GM23248 (cell line): ENCODE measurements at places on chromosomes 4 and X. TPM values are rescaled to one million over a fixed set of nuclear protein-coding genes. Genes with fewer than 3 reads are reported as not detected.
A peak's percentile ranks its signal among the peaks of the same experiment; 100 is the strongest.

DNA sequence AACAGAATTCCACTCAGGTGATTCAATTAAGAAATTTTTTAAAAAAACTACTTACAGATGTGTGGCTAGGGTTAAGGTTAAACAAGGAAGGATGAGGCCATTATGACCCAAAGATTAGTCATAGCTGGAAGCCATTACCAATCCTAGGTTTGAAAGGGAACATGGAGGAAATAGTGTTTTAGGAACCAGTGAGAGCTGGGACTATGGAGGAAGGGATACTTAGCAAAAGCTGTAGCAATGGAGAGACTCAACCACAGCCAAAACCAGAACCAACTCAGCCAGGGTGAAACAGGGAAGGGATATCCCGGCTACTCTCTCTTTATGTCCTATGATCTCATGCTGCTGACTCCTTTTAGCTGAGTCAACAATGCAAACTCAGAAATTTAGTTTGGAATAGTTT is 148.6 kb upstream of the CNKSR2 start:
- DNase-seq: peak; percentile 60

Gene SPANXC
- polyA plus RNA-seq: not detected in 2 replicates

- DNase-seq: peak; percentile 10
Measured at GRCh38 chr4:5120468-5120867, 69.2 kb downstream of the STK32B start.

DNA sequence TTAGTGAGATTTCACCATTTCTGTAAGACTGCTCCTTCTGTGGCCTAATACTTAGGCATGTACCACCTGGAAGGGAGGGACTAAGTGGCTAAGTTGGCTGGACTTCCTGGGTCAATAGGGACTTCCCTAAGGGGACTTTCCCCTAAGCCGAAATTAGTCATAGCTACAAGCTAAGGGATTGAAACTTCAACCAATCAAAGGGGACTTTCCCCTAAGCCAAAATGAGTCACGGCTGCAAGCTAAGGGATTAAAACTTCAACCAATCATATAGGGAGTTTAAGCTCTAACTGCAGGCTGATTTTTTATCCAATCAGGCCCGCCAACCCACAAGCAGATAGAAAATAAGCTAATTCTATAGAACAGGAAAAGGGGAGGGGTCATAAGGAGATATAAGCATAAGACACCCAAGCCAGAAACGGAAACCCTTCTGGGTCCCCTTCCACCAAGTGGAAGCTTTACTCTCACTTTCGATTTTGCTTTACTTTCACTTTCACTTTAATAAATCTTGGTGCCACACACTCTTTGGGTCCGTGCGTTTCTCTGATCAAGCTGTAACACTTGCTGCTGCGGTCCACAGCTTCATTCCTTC is 382.8 kb downstream of the KLHL4 start:
- DNase-seq: no peak

DNA sequence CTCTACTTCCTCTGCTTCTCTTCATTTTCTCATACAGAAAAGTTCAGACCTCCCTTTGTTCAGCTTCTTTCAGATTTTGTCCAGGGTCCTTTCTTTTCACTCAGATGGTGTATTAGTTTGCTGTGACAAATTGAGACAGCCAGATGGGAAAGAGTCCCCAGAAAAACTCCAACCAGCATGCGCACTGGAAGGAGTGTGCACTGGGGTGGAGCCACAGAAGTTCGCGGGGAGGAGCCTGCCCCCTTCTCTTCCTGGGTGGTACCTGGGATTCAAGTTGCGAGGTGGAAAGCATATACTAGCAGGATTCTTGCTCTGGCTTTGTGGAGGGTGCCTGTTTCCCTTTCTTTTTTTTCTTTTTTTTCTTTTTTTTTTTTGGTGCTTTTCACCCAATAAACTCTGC is 51.6 kb downstream of the SMIM20 start:
- DNase-seq: no peak

DNA sequence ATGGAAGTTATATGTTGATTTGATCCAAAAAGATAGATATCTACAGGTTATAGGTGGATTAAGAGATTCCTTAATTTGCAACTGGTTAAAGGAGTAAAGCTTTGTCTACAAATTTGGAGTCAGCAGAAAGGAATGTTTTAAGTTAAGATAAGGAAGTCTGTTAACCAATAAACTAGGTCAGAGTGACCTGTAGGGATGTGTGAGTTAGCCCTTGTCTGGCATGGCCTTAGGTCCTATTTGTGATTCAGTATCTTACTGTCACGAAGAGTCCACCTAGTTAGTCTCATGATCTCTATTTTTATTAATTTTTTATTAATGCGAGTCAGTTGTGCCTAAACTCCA is 230.8 kb downstream of the INPP4B start:
- peak; percentile 81 for DNase-seq

Gene REPS2
- 0.03 TPM in 2 replicates for polyA plus RNA-seq

Gene FTSJ1
- 64.9 and 70.6 TPM in 2 replicates for polyA plus RNA-seq

Gene TSPAN7
- not detected in 2 replicates for polyA plus RNA-seq

Gene GDPD2
- not detected in 2 replicates for polyA plus RNA-seq

DNA sequence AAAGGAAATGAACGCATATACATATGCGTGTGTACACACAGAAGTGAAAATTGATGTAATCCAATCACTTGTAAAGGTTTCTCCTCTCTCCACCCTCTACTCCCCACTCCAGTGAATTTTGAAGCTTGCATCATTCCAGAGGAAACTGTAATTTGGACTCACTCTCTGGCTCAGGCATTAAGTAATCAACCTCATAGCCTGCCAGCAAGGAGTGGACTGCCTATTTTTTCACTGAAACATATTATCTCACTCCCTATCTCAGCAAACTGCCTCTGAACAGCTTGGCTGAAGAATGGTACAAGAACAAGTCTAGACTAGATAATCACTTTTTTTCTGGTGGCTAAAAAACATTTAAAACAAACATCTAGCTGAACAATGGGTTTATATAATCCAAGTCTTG is 124.2 kb downstream of the C4orf51 start:
- DNase-seq: peak; percentile 92

Gene ATP1B4
- polyA plus RNA-seq: not detected in 2 replicates

DNA sequence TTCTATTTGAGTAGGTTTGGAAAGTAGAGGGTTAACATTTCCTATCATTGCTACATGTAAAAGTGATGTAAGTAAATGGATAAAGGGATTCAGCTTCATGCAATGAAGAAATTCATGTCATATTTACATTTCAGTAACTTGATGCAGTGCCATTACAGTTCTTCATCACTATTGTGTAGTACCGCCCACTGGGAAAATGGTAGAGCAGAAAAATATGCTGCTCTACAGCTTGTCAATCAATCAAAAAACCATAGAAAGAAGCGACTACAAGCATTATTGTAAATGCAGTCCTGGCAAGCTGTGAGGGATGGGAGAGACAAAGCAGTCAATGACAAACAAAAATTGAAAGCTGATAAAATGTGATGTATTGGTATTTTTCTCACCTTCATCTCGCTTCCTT is 1597.9 kb downstream of the RPA4 start:
- DNase-seq: no peak

GRCh38 chrX:31240982-31241381 is 169.1 kb upstream of the FTHL17 start:
- DNase-seq: no peak

DNA sequence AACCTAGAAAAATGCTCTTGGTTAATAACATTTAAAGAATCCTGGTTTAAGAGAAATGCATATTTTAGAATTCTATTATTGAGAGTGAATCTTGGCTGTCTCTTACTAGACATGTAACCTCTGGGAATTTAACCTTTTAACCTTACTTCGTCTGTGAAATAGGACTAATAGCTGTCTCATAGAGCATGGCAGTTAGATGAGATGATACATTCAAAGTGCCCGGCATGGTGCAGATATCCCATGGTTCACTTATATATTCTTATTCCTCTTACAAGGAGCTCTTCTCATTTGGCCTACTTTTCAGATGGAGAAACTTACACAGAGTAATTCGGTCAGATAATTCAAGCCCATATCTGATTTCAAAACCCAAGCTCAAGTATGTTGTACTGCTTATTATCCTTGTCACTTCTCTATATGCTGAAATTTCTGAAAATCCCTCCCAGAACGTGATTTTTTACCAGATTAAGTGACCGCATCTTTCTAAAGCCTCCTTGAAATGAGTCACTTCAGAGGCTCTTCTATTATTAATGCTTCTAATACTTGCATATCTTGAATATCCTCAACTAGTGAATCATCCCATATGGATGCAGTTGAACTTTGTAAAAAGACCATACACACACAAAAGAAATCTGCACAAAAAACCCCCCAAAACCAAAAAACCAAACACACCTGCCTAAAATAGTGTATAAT is 4.9 kb downstream of the CDKN2AIP start:
- peak; percentile 51 for DNase-seq

GRCh38 chrX:105038672-105039328 is 181.7 kb downstream of the TEX13A start:
- DNase-seq: no peak

DNA sequence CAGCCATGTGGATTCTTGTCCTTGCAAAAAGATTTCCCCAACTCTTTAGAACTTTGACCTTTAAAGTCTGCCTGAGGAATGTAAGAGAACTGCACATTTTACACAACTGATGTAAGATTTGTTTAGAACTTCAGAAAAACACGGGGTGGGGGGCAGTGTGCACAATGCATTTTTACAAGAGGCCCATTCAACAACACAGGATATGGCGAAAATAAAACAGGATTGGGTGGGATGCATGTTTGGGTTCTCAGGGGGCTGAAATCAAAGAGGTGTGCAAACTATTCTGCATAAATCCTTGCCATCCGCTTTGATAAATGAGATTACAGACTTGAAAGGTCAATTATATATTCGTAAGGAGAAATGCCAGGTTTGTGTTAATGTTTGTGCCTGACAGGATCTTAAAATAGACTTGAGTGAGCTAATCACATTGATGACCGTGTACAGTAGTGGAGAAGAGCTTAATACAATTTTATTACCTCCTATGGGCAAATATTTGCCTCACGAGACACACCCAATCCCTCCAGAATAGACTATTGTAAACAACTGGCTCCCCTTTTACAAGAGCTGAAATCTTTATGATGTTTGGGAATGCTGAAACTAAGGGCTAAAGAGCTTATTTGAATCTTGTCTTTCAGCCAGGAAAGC is 184.1 kb upstream of the LEF1 start:
- no peak for DNase-seq

DNA sequence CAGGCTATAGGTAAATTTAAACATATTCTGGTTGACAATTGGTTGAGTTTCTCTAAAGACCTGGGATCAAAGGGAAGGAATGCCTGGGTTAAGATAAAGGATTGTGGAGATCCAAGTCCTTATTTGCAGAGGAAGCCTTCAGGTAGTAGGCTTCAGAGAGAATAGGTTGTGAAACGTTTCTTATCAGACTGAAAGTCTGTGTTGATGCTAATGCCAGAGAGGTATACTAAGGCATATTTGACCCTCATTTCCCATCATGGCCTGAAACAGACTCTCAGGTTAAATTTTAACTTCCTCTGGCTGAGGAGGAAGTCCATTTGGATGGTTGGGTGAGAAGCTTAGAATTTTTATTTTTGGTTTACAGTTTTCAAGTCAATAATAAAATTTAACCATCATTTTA is 48.1 kb downstream of the UGT2A2 start:
- no peak for DNase-seq

- DNase-seq: no peak
Measured at GRCh38 chrX:11886745-11887144, 128.7 kb downstream of the MSL3 start.

GRCh38 chr4:89071311-89071710 is 14.3 kb upstream of the FAM13A start:
- DNase-seq: no peak

- no peak for DNase-seq
Measured at GRCh38 chrX:142327182-142327581, 122.1 kb upstream of the MAGEC2 start.

Gene GPR119
- not detected in 2 replicates for polyA plus RNA-seq

Gene TCEAL9
- polyA plus RNA-seq: 188 and 192 TPM in 2 replicates

DNA sequence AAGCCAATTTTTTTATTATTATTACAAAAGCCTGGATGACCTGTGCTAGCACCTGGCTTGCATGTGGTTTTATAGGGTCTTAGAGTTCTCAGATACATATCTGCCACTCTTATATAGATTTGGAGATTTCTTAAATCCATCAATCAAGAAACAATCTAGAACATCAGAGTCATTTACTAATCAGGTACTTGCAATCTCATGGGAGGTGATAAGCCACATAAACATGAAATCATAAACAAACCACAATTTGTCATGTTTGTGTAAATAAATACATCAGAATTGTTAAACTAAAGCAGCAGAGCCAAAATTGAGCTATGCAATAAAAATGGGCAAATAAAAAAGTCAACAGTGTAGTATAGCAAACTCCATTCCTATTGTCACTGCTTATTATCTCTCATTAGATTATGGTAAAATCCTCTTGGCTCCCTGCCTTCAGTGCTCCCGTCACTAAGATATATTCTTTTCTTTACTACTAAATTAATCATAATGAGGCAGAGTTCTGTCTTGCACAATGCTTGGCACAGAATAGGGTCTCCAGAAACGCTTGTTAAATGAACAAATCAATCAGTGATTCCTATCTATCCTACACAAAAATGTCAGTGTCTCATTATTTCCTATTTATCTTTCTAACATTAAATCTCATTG is 108.7 kb upstream of the TTC29 start:
- no peak for DNase-seq

GRCh38 chrX:18640686-18641085 is 31.2 kb downstream of the RS1 start:
- no peak for DNase-seq

Gene TMEM131L
- polyA plus RNA-seq: 8.7 and 10.2 TPM in 2 replicates

Gene USP53
- 19.9 and 26.0 TPM in 2 replicates for polyA plus RNA-seq

Gene SAGE1
- polyA plus RNA-seq: not detected in 2 replicates

- peak; percentile 65 for DNase-seq
Measured at GRCh38 chrX:154436983-154437752, at the start of gene GDI1. Gene GDI1, plus strand, starts transcription at chrX:154437154. Its CDS starts 101 bp downstream, at chrX:154437255.

DNA sequence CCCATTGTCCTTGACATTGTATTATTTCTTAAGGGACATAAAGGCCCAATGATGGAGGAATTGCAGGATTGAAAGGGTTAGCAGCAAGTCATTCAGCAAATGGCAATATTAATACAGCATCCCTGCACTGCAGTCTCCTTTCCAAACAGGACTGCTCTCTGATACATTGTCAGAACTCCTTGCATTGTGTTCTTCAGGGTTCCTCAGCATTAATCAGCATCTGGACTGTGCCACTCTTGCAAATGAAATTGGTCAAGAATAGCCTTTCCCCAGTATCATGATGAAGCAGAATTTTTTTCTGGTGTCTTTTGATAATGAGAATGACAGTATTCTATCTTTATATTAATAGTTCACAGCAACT is 272.6 kb upstream of the HAND2 start:
- peak; percentile 6 for DNase-seq

DNA sequence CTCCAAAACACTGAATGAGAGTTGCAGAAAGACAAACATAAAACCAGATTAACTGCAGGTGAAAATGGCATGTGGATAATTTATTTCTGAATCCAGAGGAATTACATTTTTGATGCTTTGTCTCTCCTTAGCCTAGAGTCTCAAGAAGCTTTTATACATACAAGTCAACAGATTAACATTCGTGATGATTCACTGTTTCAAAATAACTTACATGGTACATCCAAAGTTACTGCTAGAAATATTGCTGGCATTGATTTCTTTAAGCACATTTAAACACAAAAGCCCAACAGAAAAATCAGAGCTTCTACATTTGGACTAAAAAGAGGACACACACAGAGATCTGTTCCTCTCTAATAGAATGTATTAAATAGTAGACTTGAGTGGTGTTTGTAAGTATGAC is 105.6 kb downstream of the AMELX start:
- peak; percentile 26 for DNase-seq
